ENCODE measurements at places on chromosomes 5 and 9.

- DNase-seq, result no peak
Observed at GRCh38 chr5:83077662-83078261, 415 bp downstream of the XRCC4 start.

DNA sequence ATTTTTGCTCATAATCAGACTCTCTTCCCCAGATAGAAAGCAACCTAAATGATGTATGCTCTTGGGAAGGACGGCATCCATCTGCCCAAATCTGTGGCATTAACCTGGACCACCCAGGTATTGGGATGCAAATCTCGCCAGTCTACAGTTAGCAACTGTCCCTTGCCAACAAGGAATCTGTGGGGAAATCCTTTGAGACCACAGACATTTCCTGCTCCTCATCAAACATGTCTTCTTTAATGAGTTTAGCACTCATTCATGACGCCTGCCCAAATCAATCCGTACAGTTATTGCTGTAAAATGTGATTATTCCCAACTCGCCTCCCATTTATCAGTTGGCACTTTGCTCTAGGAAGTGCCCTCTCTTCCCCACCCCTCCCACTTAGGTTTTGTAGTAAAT is 7.8 kb downstream of the ROR2 start:
- DNase-seq, result no peak

GRCh38 chr5:64831996-64832395 is 63.3 kb downstream of the CWC27 start:
- no peak for DNase-seq

GRCh38 chr9:981491-981898 is 5.0 kb downstream of the DMRT3 start:
- no peak for DNase-seq
